ENCODE measurements at places on chromosomes 7 and 10.

DNA sequence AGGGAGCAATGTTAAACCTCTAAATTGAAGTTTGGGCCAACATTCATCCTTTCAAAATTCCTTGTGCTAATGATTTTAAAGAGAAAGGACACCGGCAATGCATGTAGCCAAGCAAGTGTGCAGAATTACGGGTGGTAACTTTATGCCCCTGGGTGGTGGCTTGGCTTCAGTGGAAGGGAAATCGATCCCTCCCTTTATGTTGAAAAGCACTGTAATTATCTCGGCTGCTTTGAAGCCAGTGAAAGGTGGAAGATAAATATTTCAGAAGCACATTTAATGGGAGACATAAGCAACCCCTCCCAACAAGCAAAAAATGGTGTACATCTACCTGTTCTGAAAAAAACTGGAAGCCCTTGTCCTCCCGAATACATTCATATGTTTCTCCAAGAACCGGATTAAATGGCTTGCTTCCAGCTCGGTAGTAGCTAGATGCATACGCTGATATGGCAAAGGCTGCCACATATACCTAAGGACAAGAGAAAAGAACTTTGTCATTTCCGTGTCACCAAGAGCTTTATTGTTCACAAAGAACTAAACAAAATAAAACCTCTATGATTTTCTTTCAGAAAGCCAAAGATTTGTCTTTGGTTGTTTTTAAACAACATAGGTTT is 73.3 kb upstream of the GSDME start:
- no peak for DNase-seq

DNA sequence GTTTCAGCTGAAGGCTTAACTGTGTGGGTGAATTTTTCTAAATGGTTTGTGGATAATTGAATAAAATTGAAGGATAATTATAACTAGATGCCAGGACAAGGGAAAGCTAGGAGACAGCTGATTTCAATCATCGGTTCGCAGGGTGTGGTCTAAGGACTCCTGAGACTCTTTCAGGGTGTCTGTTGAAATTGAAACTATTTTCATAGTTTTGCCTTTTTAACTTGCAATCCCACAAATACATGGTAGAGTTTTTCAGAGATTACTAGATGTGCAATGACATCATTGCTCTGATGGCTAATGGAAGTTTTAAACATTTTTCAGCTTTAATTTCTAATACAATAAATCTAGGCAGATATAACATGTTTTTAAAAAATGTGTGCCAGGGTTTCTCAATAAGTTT is 18.5 kb downstream of the TRUB1 start:
- no peak for DNase-seq

- no peak for DNase-seq
Observed at GRCh38 chr10:494149-494542, 195.3 kb downstream of the DIP2C start.

DNA sequence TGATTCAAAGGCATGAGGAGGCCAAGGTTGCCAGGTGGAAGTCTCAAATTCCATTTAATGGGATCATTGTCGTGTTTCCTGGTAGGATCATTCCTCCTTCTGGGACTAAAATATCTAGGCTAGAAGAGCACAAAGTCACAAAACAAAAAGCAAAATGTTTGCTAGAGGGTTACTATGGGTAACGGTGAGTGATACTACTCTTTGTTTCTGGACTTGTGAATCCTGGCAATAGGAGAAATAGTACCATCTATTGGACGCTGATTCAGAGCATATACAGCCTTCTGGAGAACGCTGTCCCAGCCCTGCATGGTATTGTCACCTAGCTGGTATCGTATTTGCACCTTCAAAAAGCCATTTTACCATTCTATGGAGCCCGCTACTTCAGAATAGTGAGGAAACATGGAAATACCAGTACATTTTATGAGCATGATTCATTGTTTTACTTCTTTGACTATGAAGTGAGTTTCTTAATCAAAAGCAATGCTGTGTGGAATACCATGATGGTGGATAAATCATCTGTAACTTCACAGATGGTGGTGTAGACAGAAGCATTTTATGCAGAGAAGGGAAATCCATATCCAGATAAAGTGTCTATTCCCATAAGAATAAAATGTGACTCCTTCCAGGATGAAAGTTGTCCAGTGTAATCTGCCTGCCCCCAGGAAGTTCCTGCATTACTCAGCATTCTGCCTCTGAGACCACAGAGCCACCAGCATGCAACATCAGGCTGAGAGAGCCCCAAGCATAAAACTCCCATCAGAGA is 361.0 kb downstream of the ETV1 start:
- no peak for DNase-seq

DNA sequence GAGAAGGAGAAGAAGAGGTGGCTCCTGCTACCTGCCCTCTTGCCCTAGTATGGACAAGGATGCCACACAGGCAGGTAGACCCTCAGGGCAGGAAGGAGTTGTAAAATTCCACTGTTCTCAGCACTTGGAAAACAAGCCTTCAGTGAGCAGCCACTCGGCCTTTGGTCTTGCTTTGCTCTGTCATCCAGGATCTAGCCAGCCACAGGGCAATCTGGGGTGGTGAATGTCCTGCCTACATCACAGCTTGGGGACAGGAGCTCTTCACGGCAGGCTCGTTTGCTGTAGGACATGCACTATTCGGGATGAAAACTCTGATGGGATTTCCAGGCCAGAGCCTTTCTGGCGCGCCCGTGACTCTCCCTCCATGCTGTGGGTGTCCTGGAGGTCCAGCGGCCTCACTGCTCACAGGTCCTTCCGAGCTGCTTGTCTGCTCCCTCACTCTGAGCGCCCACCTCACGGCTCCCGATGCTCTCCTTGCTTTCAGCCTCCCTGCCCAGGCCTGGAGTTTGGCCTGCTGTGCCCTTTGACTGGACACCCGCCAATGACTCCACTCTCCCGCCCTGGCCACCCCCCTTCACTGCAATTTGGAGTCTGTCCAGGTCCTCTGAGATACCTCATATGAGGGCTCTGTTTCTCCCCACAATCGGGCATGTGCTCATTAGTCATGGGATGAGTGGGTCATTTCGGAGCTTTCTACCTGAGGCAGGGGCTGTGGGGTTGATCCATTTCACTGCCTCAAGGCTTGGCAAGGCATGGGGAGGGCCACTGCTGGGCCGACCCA is 227.2 kb upstream of the GRB10 start:
- peak; percentile 89 for DNase-seq

DNA sequence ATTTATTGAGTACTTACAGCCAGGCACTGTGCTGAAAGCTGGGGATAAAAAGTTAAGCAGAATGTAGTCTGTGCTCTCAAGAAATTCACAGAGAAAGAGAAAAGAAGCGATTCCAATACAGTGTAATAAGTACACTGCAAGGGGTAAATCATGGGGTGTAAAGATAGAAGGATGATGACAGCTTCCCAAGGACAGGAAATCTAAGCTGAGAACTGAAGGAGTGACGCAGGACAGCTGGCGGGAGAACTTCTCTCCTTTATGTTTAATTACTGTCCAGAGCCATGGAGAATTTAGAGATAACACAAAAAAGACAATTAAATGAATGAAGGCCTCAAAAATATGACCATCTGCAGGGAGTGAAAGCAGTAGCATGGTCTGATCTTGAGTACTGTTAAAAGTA is 34.8 kb downstream of the C7orf33 start:
- no peak for DNase-seq

DNA sequence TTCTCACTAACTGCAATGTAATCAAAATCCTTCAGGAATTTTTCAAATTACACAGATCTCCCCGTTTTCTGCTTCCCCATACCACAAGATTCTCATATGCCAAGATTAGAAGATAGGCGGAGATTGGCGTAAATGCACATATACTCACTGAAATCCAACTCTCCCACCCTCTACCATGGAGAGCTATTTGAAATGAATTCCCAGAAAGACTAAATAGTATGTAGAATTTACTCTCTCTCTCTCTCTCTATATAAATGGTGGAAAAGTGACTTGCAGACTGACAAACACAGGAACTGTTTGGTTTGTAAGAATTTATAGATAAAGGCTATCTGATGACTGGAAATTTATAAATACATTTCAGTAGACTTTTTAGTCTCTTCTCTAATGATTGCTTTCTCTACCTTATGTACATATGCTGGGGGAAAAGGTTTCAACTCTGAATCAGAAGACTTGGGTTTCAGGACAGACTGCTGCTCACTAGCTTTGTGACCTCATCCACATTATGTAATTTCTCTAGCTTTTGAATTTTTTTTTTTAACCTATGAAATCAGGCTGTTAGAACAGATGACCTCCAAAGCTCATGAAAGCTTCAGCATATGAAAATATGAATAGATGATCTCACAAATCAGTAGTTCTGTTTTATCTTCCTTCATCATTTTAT is 67.8 kb upstream of the CSTF2T start:
- DNase-seq, result no peak

All from esophagus muscularis mucosa (tissue), 4 donors.